ENCODE measurements at places on chromosomes 16 and 17.

DNA sequence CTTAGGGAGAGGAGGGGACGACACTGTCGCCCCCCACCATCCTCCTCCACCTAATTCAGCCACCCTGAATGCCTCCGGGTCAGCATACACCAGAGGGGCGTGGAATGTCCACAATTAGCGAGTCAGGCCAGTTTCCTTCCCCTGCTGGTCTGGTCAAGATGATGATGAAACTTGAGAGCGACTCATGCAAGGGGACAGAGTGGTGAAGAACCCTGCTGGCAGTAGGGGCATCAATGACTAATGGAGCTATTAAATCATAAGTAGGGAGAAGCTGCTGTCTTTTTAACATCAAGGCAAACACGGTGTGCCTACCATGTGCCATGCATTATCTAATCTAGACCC is 7.2 kb downstream of the SPACA3 start:
- no peak for DNase-seq

DNA sequence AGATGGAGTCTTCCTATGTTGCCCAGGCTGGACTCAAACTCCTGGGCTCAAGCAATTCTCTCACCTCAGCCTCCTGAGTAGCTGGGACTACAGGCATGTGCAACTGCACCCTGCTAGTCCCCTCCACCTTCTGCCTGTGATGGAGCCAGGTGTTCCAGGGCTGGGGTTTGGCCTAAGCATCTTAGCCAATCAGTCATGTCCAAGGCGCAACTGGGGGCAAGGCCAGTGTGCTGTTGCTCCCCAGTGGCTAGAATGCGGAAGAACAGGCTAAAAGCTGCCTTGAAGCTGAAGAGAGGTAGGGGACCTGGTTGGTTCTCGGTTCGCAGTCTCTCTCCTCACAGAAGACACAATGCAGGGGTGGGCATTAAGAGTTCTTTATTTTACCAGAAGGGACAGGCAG is 18.6 kb downstream of the FLOT2 start:
- DNase-seq: no peak

DNA sequence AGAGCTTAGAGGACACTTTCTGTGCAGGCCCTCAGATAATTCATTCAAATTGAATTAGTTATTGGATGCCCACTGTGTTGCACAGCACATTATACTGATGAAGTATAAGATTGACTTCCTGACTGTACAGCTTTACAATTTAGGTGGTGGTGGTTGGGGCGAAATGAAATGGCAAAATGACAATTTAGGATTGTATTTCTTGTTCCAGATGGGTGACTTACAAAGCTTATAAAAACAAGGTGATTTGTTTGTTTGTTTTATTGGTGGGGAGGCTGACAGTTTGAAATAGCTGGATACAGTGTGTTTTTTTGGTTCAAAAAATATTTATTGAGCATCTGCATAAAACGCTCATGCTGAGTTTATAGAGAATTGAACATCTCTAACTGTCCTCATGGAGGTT is 1.6 kb downstream of the MAP2K4 start:
- DNase-seq: no peak

DNA sequence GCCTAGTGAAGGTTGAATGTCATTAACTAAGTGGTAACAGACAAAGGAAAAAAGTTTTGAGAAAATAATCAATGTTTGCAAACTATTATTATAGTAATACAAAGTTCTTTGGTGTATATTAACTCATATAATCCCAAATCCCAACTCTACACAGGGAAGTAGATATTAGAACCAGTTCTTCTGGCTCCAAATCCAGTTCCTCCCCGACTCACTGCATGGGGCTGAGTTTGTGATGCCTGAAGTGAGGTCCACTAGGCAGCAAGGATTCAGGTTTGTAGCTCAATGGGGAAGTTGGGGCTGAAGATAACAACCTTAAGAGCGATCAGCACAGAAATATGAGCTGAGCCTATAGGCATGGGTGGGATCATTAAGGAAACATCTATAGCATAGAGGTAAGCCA is 5.6 kb upstream of the SYNRG start:
- no peak for DNase-seq

- no peak for DNase-seq
Observed at GRCh38 chr16:81151648-81152310, 55.6 kb upstream of the GCSH start.

- DNase-seq: no peak
Observed at GRCh38 chr17:59124665-59125064, 18.0 kb upstream of the TRIM37 start.

GRCh38 chr17:47368262-47368661 is 44.5 kb downstream of the EFCAB13 start:
- DNase-seq: no peak

DNA sequence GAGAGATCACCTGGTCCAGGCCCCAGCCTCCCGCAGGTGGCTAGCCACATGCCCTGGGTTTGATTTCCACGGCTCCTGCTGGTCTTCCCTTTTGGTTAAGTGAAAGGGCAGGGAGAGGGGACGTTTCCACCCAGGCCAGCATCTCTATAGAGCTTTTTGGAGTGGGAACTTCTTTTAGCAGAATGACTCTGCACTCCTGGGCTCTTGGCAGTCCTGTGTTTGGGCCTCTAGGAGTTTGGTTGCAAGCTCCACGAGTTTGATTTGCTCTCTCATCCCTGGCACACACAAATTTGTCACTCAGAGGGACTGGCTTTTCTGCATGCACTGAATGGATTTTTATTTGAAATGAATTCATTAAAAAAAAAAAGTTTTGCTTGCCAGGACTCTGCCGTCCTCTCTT is 32.8 kb downstream of the MSI2 start:
- DNase-seq: no peak

DNA sequence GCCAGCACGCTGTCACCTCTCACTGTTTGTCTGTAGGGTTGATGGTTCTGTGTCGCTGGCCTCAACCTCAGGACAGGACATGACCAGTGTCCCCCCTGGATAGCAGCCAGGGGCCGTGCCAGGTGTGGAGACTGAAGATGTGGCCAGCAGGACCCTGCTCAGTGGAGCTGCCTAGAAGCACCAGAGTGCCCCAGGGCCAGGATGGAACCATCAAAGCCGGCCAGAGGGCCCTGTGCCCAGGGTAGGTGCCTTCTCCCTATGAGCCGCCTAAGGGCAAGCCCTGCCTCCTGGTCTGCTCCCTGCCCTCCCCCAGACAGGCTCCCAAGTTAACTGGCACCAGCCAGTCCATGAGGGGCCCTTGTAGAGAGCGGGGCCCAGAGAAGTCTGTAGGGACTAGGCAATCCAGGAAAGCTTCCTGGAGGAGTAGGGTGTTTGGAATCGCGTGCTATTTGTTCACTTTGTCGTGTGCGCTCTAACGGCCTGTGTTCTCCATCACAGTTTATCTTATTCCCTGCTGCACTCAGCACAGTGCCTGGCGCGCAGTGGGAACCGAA is 546 bp upstream of the NDUFB10 start:
- DNase-seq: no peak

- DNase-seq: no peak
Observed at GRCh38 chr16:1100084-1100800, 4.2 kb upstream of the C1QTNF8 start.

- DNase-seq: no peak
Observed at GRCh38 chr17:6608321-6608720, 32.2 kb downstream of the KIAA0753 start.

GRCh38 chr17:9324864-9325263 is 250.8 kb downstream of the STX8 start:
- peak; percentile 0 for DNase-seq

- no peak for DNase-seq
Observed at GRCh38 chr16:4682616-4683254, 10.6 kb upstream of the NUDT16L1 start.

DNA sequence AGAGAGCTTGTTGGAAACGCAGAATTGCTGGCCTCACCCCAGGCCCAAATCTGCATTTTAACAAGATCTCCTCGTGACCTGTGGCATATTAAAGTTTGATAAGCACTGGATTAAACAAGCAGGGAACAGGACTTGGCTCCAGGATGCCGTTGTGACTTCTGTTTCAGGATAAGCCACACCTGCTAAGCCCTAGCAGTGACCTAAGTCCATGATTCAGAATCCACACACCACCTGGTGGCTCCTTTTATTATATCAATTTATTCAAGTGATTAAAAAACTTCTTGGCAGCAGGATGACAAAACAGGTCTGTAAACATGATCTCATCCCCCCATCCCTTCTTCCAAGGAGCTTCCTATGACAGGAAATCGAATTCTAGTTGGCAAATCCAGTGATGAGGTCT is 9.1 kb downstream of the NAGPA start:
- peak; percentile 22 for DNase-seq

DNA sequence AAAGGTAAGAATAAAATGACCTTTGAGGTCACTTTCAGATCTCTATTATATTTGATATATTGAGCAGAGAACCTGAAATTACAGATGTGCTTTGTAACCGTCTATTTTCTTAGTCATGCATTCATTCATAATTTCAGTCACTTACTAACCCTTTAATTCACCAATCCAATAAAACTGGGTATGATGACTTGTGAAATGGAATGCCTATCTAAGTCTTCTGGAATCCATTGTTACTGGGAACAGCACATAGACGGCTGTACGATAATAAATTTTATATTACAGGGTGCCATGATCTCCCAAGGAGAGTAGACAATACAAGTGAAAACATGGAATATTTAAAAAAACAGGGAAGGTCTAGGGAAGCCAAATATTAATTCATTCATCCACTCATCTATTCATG is 22.9 kb downstream of the CDH11 start:
- DNase-seq: no peak

DNA sequence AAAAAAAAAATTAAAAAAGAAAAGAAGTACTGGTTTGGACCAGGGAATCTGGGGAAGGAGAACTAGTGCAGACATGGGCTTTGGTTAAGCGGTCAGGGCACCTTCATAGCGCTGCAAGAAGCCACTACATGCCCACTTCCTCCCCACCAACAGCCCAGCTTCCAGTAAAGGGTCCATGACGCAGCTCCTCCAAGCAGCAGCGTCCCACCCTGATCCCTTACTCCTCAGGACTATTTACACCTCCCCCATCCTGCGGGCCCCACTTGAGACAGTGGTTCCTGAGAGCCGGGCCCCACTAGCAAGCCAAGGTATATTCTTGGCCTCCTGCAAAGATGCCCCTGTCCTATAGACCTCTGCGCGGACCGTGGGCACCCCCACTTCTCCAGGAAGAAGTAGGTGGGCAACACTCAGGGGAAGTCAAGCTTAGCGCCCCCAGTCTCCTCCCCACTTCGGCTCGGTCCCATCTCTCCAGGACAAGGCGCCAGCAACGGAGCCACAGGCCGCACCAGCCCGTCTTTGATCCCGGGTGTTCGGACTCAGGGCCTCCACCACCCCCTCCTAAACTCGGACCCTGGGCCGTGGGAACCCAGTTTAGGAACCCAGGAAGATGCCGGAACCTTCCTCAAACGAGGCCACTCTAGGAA is 913 bp upstream of the PRR14 start:
- DNase-seq: no peak

DNA sequence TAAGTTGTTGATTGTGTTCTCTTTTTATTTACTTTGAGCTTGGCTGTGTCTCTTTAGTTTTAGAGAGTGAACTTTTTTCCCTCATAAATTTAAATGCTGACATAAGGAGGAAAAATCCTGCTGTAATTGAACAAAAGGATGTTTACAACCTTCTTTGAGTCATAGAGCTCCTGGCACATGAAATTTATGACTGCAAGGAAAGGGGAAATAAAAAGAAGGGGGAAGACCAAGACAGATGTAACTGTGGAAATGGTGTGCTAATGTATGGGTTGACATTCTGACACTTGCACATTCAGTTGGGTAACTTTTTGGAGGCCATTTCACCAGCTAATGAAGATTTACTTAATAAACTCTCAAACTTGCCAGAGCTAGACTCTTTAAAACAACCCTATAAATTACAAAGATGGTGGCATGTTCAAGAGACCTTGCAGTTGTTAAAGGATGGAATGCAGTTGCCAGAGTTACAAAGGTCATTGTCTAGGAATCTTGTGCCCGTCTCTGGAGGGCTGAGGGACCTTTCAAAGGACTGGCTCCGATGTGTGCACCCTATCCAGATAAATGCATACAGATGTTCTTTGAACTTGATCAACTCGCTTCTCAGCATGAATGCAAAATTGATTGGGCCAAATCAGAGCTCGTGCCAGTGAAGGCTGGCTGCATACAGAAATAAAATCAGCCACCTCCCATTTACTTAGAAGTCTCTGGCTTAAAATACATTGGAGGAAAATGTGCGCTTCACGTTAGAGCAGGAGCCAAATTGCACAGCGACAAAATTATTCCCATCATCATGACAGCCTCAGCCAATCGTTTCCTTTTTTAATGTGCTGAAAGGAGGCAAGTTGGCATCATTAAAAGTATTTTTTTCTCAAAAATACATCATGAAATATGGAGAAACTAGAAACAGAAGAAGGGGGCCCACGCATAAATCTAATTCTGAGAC is 289.0 kb upstream of the XYLT1 start:
- DNase-seq: no peak

- no peak for DNase-seq
Observed at GRCh38 chr17:28029044-28029443, 13.4 kb upstream of the NLK start.

DNA sequence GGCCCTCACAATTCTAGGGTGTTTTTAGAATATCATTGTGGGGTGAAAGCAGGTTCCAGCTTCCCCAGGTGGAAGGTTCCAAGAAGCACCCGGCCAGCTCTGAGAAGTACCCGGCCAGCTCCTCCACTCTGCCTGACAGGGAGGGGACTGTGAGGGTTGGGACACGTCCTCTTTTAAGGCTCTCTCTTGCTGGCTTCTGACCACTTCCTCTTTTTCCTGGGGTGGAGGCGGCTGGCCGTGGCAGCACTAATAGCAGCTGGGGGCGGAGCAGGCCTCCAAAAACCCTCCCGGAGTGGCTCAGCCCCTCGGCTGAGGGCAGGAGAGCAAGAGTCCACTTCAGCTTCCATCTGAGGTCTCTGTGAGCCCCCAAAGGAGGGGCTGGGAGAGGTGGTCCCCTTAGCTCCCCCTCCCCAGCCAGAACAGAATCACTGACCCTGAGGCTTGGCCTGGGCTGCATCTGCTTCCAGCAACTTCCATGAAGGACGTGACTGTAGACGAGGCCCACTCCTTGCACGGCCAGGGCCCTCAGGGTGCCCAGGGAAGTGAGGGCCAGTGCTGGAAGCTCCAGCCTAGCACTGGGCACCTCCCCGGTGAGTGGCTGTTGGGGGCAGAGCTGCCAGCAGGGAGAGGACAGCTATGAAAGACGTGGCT is 26.7 kb upstream of the PLCG2 start:
- no peak for DNase-seq

DNA sequence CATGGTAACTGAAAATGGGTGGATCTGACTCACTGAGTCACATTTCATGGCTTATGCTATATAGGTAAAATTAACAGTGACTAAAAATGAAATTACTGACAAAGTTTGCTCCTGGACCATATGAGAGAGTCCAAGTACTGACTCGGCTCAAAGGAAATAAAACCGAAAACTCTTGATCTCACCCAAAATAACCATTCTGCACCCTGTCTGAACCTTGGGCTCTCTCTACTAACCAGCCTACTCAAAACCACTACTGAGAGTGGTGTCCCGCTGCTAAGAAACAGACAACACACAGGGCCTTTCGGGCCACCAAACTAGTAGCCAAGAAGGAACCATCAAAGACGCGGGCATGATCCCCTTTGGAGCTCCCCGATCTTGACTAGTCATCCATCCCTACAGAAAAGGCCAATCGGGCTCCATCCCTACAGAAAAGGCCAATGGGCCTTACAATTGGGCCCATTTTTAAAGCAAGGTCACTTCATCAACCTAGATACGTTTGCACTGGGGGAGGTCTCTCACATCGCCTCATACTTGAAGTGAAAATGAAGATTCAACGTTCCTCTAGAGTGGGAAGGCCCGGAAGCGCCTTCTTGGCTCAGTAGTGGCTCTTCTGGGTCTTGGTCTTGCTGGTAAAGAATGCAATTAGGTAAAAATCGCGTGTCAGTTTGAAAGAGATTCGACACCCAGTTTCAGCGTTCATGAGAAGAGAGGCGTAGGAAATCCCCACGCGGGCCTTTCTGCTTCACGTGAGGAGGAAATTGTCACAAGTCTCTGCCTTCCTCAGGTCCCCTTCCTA is 720 bp upstream of the ZPBP2 start:
- DNase-seq: no peak

Data from epithelial cell of prostate (primary cell).